ENCODE measurements at places on chromosomes 5 and 9. TPM values are rescaled to one million over a fixed set of nuclear protein-coding genes. Genes with fewer than 3 reads are reported as not detected.

Gene RELL2
- total RNA-seq, result 20.4 TPM

GRCh38 chr9:72586388-72587130, 65.2 kb downstream of the TMC1 start:
- H3K4me3 ChIP-seq, result no peak overlapping the region
- H3K27ac ChIP-seq, result no peak overlapping the region

Gene GCNT1
- total RNA-seq, result 10.8 TPM

DNA sequence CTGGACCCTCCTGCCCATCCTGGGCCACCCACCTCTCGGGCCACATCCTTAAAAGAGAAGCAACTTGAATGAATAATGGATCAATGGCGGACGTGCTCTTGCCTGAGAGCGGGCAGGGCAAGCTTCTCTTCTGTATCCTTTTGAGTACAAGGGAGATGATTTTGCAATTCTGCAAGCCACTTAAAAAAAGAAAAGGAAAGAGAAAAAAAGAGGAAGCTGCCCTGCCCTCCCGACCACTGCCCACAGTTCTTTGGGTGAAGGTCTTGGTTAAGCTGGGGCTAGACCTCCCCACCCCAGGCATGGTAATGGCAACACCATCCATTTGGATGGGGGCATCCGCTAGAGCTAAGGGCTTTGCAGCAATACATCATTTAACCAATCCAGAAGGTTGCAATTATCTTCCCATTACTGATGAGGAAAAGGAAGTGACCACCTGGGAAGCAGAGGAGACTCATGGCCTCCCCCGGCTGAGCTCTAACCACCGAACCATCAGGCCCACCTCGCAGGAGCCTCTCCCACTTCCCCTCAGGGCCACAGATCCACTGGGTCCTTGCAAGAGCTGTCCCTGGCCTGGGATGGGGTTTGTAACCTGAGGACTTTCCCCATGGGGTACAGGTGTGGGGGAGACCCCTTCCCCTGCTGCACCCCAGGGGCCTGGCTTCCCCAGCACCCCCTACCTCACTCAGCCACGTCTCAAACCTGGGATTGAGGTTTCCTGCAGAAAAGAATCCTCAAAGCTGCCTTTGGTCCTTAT, 27.8 kb upstream of the LAMC3 start:
- H3K27me3 ChIP-seq, result no peaks in the 10 kb centered on the region
- H3K27ac ChIP-seq, result no peak overlapping the region
- H3K36me3 ChIP-seq, result no peaks in the 10 kb centered on the region
- no peak for DNase-seq
- H3K4me3 ChIP-seq, result no peak overlapping the region

Gene SLC6A19
- total RNA-seq, result not detected

GRCh38 chr9:32926911-32927310, 74.5 kb downstream of the APTX start:
- no peak for DNase-seq
- no peaks in the 10 kb centered on the region for H3K27me3 ChIP-seq
- H3K4me1 ChIP-seq, result peaks cover 8% of the 10 kb centered on the region
- H3K36me3 ChIP-seq, result no peaks in the 10 kb centered on the region

DNA sequence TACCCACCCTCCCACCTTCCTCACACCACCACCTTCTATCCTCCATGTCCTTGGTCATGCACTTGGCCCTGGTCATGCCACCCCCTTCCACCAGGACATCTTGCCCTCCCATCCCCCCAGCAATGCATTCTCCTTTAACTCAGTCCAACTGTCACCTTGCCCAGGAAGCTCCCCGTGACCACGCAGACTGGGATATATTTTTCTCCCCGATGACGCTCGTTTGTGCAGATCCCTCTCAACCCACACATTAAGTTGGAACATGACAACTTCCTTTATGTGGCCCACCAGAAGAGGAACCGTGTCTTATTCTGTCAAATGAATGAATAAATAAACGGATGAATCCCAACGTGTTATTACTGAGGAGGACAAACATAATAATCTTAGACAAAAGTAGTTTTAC, 82.8 kb upstream of the TAS2R1 start:
- no peak overlapping the region for H3K4me3 ChIP-seq
- H3K4me1 ChIP-seq, result peaks cover 7% of the 10 kb centered on the region
- H3K27me3 ChIP-seq, result no peaks in the 10 kb centered on the region
- DNase-seq, result no peak
- no peaks in the 10 kb centered on the region for H3K36me3 ChIP-seq

Gene CLIC3
- not detected for total RNA-seq

GRCh38 chr9:37923796-37924427, 20.0 kb upstream of the SLC25A51 start:
- H3K4me1 ChIP-seq, result peaks cover 22% of the 10 kb centered on the region
- no peak for DNase-seq
- no peaks in the 10 kb centered on the region for H3K27me3 ChIP-seq

GRCh38 chr9:70049672-70050271, 6.1 kb downstream of the MAMDC2 start:
- no peak overlapping the region for H3K4me3 ChIP-seq
- no peak overlapping the region for H3K27ac ChIP-seq
- DNase-seq, result no peak
- H3K27me3 ChIP-seq, result no peaks in the 10 kb centered on the region

GRCh38 chr9:109816490-109816889, 36.5 kb downstream of the PALM2AKAP2 start:
- no peak overlapping the region for H3K27ac ChIP-seq
- H3K27me3 ChIP-seq, result 0 out of 2 replicates have a peak, but pooled peaks cover 1% of the 10 kb centered on the region
- no peak for DNase-seq
- H3K4me1 ChIP-seq, result no peaks in the 10 kb centered on the region
- H3K4me3 ChIP-seq, result no peak overlapping the region

Gene IL4
- total RNA-seq, result not detected

DNA sequence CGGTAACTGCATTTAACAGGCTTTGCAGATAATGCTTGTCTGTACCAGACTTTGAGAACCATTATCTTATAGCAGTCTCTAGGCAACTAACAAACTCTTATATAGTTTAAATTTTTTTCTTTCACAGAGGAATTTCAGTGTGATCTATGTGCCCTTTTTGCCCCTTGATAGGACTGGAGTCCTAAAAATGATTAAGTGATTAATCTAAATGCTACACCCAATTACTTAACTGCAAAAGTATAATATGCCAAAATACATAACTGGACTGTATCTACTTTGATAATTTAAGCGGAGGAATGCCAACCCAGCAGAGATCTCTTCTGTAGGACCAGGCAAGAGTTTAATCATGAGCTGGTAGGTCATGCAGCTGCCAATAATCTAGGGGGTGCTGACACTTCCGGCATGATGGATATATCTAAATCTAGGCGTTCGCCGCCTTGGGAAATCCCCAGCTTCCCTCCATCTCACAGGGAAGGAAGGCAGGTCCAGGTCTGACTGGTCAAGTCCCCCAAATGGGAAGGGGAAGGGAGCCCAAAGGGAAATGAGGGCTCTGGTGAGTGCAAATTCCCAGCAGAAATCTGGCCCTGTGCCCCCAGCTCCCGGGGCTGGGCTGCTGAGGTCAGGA, 205.6 kb downstream of the GAPVD1 start:
- H3K27me3 ChIP-seq, result no peaks in the 10 kb centered on the region
- H3K4me3 ChIP-seq, result no peak overlapping the region
- no peaks in the 10 kb centered on the region for H3K36me3 ChIP-seq
- no peak for DNase-seq
- no peaks in the 10 kb centered on the region for H3K4me1 ChIP-seq

DNA sequence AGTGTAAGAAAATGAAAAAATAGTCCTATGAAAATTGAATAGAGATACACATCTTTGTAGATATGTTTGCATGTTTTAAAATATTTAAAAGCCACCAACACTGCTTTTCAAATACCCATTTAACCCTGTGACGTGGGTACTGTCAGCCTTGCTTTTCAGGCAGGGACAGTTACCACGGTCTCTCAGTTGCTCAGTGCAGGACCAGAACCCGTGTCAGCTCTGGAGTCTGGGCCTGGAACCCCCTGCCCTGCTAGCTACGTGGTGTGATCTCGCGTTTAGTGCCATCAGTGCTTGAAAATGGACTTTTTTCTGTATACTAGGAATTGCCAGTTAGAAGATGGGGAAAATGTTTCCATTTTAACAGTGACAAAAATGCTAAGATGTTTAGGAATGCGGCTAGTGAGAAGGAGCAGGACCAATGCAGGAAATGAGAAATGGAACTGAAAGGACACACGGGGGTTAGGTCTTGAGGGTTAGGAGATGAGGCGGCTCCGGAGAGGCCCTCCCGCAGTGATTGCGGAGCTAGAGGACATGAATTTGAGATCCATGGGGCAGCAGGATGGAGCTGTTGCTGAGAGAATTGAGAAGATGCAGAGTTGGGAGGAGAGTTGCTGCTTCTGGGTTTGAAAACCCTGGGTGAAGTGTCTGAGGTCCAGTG, 13.7 kb downstream of the RNU6ATAC start:
- H3K36me3 ChIP-seq, result peaks cover 17% of the 10 kb centered on the region
- no peaks in the 10 kb centered on the region for H3K4me1 ChIP-seq
- H3K27me3 ChIP-seq, result no peaks in the 10 kb centered on the region
- no peak overlapping the region for H3K4me3 ChIP-seq
- DNase-seq, result no peak

- peak overlapping the region; percentile 87 for H3K27ac ChIP-seq
- DNase-seq, result peak; percentile 87
- H3K4me3 ChIP-seq, result peak overlapping the region; percentile 54
- peaks cover 59% of the 10 kb centered on the region for H3K4me1 ChIP-seq
- H3K27me3 ChIP-seq, result no peaks in the 10 kb centered on the region
Measured at GRCh38 chr9:133955821-133956411, 36.2 kb downstream of the VAV2 start.

Gene PCDHGB3
- 19.5 TPM for total RNA-seq

DNA sequence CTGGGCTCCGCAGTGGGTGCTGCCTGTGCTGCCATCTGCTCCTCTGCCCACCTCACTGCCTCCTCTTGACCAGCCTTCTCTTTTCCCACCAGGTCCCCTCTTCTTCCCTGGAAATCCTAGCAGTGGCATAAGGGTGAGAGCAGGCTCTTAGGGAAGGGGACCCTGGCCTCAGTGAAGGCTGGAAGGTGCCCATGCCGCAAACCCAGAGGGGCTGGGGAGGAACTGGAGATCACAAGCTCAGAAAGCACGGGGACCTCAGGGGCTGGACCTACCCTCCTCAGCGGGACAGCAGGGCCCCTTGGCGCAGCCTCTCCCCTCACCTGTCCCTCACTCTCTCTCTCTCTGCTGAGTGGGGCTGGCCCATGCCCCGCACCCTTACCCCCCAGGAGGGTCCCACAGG, 144.4 kb upstream of the IRX2 start:
- DNase-seq, result no peak
- H3K4me1 ChIP-seq, result no peaks in the 10 kb centered on the region
- no peak overlapping the region for H3K27ac ChIP-seq
- no peak overlapping the region for H3K4me3 ChIP-seq
- no peaks in the 10 kb centered on the region for H3K27me3 ChIP-seq

DNA sequence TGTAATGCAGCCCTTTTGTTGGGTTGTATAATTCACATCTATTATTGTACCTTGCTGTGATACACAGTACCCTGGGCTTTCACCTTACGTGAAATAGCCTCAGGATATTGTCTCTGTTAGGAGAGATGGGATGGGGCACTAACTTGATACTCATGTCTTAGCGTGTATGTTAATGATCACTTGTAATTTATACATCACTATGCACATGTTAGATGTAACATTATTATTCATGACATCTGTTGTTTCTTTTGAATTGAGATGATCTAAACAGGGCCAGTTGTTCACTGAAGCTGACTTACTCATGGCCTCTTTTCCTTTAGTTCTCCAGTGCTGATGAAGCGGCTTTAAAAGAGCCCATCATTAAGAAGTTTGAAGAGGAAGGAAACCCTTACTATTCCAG, 65.2 kb downstream of the MCCC2 start:
- no peak overlapping the region for H3K27ac ChIP-seq
- H3K4me1 ChIP-seq, result no peaks in the 10 kb centered on the region
- no peak for DNase-seq
- H3K36me3 ChIP-seq, result peaks cover 51% of the 10 kb centered on the region
- no peaks in the 10 kb centered on the region for H3K27me3 ChIP-seq

- H3K27me3 ChIP-seq, result no peaks in the 10 kb centered on the region
- peaks cover 51% of the 10 kb centered on the region for H3K4me1 ChIP-seq
- H3K4me3 ChIP-seq, result peak overlapping the region; percentile 86
Measured at GRCh38 chr9:133148199-133149129, 15.2 kb downstream of the GBGT1 start.

- no peak overlapping the region for H3K27ac ChIP-seq
- no peaks in the 10 kb centered on the region for H3K27me3 ChIP-seq
- no peaks in the 10 kb centered on the region for H3K36me3 ChIP-seq
- no peak for DNase-seq
- no peak overlapping the region for H3K4me3 ChIP-seq
Measured at GRCh38 chr9:121286688-121286972, 18.7 kb downstream of the GSN start.

Gene ADCY2
- total RNA-seq, result not detected

GRCh38 chr5:65672796-65673195, 48.0 kb downstream of the SHLD3 start:
- no peak for DNase-seq
- peaks cover 23% of the 10 kb centered on the region for H3K36me3 ChIP-seq
- peaks cover 13% of the 10 kb centered on the region for H3K4me1 ChIP-seq

GRCh38 chr5:95850391-95850894, 27.9 kb upstream of the GLRX start:
- no peaks in the 10 kb centered on the region for H3K27me3 ChIP-seq
- H3K36me3 ChIP-seq, result no peaks in the 10 kb centered on the region
- no peaks in the 10 kb centered on the region for H3K4me1 ChIP-seq
- H3K4me3 ChIP-seq, result no peak overlapping the region
- H3K27ac ChIP-seq, result no peak overlapping the region

Measured in Karpas-422 (cell line).